ENCODE measurements at places on chromosomes 5 and 9.

DNA sequence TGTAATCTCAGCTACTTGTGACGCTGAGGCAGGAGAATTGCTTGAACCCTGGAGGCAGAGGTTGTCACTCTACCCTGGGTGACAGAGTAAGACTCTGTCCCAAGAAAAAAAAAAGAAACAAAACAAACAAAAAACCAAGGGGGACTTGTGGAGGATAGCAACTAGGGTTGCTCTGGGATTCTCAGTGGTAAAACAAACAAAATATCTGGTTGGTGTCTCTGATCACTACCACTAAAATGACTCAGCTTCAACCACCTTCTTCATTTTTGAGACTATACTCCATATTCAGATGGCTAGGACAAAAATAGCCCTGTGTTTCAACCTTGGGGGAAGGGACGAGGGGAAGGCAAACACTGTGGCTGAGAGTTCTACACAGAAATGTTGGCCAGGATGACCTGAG, 110.3 kb downstream of the ARRDC3 start:
- no peak for DNase-seq

GRCh38 chr5:142836048-142836447, 65.9 kb downstream of the ARHGAP26 start:
- DNase-seq: no peak

- no peak for DNase-seq
Measured at GRCh38 chr5:71882826-71883741, 164.0 kb downstream of the CARTPT start.

GRCh38 chr5:168215646-168216045, 75.8 kb upstream of the WWC1 start:
- no peak for DNase-seq

GRCh38 chr5:17396247-17396646, 101.8 kb upstream of the TAF11L2 start:
- DNase-seq: no peak

DNA sequence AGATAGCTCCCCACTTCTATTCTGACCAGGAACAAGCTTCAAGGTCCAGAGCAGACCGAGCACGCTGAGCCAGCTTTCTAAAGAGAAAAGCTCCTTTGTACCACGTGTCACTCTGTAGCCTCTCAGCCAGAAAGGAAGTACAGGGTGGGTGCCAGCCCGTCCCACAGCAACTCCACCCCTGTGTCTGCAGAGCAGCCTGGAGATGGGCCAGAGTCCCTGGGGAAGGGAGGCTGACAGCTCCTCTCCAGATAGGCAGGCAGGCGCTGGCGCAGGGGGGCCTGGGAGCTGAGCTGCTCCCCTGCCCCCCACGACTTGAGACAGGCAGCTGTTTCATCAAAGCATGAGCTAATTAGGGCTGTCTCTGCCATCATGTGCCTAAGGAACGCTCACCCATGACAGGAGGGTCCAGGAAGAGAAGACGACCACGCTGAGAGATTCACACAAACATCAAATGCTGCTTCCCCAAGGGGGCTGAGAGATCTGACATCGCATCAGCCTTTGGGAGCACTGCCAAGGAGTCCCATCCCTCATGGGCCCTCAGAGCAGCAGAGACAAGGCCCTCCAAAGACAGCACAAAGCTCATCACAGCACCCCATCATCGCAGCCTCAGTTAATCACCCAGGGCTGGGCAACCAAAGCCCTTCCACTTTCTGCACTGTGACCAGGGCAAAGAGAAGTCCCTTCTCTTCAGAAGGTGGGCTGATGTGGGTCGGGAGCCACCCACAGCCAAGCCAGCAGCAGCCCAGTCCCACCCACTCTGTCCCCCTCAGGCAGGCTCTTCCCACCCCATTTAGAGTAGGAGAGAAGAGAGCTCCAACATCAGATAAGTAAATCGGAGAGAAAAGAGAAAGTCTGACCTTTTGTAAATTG, 78.5 kb upstream of the LRRTM2 start:
- DNase-seq: no peak

DNA sequence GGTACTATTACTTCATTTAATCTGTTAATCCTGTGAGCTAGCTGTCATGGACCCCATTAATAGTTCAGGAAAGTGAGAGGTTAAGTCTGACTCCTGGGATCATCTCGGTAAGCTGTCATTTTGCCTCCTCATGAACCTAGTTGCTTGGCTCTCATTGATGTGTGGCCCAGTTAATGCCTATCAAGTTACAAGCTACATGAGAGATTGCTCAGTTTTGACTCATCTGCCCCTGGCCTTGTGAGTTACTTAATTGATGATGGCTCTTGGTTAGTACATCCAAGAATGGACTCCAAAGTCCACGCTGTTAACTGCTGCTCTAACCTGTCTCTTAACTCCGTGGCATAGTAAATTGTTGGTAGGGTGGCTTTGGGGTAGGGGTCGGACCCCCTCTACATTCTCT, 23.9 kb downstream of the LARP1 start:
- no peak for DNase-seq

- no peak for DNase-seq
Measured at GRCh38 chr5:10214041-10214440, 35.6 kb downstream of the ATPSCKMT start.

DNA sequence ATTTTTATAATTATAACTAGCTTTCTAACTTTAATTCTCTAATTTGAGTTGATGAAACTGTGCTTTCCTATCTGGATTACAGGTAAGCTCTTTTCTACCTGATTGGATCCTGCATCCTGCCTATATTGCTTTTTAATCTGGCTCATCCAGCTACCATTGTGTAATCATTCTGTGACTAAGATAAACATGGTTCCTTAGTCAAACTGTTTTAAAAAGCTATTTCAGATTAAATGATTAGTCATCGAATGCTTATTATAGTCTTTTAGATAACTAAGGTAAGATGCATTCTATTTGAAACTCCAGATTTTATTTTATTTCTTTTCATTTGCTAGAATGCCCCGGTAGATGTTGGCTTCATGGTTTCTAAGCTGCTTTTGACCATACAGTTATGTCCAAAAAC, 50.7 kb downstream of the ICE1 start:
- no peak for DNase-seq

DNA sequence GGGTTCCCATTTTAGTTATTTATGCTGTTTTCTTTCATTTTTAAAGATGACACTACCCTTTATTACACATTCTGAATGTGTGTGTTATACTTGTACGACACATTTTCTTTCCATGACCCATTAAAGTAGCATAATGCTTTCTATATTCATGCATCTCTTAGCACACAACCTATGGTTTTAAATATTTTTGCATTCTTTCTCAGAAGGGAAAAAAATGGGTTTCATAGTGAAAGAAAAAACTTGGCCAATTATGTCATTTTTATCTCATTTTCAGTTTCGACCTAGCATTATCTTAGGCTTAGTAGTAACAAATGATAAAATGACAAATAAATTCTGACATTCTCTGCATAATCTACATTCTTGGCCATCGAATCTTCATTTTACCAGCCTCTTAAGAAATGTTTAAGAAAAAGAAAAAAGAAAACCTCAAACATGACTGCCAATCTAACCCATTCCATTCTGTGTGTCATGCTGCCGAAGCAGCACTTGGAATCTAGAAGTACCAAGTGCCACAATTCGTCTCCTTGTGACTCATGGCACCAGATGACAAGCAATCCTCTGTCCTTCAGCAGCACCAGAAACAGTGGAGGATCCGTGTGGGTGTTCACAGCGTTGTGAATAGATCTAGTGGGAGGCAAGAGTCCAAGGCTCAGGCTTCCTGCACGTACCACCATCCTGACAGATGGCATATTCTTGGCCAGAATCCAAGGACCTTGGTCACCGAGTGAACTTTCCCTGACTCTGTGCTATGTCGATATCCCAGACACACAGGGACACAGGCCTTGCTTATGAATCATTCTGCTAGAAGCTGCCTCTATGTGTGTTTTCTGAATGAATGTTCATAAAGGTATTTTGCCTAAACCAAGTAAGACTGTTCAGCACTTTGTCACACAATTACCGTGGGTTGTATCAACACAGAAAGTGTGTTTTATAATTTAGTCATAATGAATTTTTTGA, 502.7 kb downstream of the NR2F1-AS1 start:
- DNase-seq: no peak

DNA sequence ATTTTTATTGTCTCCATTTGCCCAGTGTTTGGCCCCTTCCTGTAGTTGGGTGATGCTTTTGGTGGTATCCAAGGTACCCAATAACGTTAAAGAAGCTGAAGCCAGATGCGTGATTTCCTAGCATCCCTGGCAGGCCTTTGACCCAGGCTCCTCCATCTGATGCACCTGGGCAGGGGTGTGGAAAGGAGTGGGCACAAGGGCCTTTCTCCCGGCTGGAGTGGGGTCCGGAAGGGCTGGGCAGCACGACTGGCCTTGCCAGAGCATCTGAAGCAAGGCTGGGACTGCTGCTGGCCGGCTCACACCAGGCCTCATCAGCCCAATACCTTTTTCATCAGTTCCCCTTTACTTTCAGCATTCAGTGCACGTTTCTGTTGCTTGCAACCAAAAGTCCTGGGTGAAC, 220.2 kb downstream of the FANCC start:
- no peak for DNase-seq

DNA sequence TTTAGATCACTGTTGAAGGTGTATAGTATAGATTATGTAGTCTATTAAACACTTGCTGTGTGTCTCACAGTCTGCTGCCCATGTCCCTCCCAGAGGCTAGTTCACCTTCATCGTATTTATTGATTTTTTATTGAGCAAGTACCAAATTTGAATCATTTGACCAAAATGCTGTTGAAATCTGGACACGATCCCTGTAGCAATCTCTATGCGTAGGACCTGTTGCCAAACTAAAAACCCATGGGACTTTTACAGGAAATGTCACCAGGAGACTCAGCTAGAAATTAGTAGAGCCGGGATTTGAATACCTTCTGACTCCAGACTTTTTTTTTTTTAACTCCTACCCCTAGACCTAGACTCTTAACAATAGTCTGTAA, 17.5 kb downstream of the SLC31A1 start:
- no peak for DNase-seq

DNA sequence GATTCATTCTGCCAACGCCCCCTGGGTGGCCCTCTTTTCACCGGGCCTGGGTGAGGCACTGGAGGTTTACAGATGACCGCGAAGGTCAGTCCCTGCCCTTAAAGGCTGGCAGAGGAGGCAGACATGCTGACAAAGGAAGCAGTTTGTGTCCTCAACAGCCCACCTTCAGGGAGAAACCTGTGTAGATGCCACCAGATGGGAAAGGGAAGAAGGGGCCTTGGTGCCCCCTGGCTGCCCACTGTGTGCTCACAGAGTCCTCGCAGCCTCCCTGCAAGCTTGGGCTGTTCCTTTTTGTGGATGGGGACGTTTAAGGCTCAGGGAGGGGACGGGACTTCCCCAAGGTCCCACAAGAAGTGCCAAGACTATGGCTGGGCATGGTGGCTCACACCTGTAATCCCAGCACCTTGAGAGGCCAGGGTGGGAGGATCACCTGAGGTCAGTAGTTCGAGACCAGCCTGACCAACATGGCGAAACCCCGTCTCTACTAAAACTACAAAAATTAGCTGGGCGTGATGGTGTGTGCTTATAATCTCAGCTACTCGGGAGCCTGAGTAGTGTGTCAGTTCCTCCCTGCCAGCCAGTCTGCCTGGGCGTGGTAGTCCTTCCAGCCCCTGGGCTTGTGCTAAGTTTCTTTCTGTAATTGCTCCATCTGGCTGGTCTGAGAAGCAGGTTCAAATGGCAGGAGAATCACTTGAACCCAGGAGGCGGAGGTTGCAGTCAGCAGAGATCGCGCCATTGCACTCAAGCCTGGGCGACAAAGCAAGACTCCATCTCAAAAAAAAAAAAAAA, 36.2 kb downstream of the NEK6 start:
- DNase-seq: no peak

DNA sequence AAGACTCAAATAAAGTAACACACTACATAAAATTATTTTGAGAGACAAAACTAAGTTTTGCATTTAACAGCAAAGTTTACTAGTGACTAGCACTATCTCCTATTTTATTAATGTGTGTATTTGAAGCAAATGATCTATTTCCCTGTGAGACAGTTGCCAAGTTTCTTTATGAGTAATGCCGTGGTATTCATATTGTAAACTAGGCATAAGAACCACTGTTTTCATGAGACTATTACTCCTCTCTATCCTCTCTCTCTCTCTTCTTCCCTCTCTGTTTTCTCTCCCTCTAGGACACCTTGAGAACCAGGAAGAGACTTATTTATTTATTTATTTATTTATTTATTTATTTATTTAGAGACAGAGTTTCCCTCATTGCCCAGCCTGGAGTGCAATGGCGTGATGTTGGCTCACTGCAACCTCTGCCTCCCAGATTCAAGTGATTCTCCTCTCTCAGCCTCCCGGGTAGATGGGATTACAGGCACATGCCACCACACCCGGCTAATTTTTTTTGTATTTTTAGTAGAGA, 61.1 kb downstream of the MLANA start:
- DNase-seq: no peak

DNA sequence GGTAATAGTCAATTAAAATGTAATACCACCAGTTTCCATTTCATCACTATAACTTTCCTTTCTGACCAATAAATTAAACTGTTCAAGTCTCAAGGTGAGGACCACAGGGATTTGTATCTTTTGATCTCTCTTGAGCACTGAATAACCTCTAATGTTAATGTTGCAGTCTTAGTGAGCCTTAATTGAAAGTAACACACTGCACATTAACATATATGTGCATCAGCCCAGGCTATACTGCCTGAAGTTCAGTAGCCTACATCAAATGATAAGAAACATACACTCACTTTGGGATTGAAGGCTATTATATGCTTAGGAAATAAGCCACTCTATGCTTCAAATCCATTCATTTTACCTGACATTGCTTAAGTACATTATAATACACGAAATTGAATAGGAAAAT, 311.0 kb upstream of the DAP start:
- DNase-seq: no peak

GRCh38 chr5:76111477-76112174, 28.4 kb downstream of the SV2C start:
- DNase-seq: no peak

DNA sequence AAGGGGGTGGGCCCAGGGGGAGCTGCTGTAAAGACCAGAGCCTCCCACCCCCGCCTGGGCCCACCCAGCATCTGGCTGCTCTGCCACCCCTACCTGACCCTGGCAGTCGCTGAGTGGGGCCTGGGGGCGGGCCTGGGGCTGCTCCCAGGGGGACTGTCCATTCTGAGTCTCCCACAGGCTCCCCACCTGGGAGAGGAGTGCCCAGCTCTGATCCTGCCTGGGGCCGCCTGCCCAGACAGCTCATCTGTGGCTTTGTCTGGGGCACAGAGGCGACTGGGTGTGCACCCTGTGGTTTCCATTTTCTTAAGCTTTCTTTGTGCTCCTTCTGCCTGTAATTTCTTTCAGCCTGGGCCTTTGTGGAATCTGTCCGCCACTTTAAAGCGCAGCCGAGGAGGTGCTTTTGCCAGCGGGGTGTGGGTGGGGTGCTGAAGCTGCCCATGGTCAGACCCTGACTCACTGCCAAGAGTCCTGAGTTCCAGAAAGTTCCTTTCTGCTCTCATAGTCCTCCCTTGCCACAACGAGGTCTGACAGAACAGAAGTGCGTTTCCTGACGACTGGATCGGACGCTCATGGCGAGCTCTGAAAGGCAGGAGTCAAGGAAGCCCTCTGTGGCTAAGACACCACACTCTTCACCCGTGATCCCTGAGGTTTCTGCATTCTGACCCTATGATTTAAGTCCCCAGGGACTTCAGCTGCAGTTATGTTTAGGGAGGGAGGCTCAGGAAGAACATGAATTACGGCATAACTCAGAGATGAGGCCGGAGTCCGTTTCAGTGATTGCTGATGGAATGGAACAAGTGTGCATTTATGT, 225.0 kb downstream of the FANCC start:
- no peak for DNase-seq

Measured in stimulated activated CD4-positive, alpha-beta T cell treated with anti-CD3 and anti-CD28 coated beads, TNF-alpha, amount 100 ng/mL, for 24 hours (primary cell).